ENCODE measurements at places on chromosomes 11 and 22.

DNA sequence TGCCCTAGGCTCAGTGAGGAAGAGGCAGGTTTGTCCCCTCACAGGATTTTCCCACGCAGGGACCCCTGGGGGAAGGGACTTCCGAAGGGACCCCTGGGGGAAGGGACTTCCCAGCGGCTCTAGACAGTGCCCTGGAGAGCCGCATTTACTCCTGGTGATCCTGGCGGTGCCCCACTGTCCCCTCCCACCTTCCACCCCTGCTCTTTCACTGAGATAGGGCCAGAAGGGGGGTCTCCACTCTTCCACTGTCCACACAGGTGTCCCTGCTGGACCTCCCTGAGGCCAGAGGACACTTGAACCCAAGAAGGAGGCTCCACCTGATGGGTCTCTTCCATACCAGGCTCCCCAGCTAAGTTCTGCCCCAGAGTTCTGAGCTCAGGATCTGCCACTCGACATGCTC is 1333.9 kb downstream of the BRD1 start:
- DNase-seq = no peak

DNA sequence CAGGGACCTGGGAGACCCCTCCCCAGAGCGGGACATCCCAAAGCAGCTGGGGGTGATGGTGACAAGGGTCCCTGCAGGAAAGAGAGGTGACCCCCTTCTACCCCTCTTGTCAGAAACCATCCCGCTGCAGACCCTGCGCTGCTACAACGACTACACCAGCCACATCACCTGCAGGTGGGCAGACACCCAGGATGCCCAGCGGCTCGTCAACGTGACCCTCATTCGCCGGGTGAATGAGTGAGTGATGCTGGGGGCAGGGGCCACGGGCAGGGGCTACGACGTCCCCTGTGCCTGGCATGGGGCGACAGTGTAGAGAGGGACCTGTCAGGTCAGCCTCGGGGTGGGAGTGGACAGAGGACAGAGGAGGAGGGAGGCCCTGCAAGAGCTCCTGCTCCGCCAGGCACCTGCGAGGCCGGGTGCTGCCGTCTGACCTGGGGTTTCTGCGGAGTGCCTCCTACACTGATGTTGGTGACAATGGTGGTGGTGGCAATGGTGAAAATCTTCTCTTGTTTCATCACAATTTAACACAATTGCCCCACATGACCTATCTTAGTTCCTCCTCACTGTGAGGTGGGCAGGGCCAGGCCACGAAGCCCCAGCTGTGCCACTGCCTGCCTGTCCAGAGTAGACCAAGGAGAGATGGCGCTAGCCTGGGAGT is 9.8 kb downstream of the CSF2RB start:
- no peak for DNase-seq

DNA sequence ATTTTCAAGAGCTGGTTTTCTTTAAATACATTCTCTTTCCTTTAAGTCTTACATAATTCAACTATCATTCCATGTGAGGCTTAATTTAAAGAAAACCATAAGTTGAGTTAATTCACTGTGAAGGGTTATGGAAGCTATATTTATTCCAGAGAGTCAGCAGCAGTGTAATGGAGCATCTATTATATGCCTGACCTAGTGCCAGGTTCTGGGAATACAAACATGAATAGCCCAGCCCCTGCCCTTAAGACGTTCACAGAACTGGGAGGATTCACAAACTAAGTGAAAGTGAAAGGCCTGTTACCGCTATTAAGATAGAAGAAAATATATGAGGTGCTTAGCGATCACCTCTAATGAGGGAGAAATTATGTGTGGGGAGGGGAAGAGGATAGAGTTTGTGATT is 408.9 kb upstream of the CCDC90B start:
- DNase-seq = no peak

DNA sequence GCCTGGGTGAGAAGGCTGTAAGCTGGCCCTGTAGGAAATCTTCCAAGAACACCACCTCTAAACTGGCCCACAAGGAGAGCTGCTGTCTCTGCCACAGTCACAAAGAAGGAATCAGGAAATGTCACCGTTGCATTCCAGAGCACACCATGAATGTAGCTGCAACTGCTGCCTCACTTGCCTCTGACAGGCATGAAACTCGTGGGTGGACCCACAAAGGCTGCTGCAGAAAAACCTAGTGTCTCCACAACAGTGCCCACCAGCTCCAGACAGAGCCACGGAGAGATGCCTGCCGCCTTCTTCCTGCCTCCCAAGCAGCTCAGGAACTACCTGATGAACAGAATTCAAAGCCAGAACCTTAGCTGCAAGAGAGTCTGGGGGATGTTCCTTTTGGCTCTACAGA is 10.5 kb downstream of the DNAJB13 start:
- no peak for DNase-seq

- DNase-seq = no peak
Observed at GRCh38 chr11:109590782-109591181, 168.8 kb downstream of the C11orf87 start.

DNA sequence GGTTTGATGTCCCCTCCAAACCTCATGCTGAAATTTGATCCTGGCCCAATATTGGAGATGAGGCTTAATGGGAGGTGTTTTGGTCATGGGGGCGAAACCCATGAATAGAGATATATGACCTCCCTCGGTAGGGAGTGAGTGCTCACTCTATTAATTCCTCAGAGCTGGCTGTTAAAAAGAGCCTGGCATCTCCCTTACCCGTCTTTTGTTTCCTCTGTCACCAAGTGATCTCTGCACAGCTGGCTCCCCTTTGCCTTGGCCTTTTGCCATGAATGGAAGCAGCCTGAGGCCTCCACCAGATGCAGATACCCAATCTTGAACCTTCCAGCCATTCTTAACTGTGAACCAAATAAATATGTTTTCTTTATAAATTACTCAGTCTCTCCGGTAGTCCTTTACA is 4.5 kb upstream of the CCDC81 start:
- DNase-seq = no peak

DNA sequence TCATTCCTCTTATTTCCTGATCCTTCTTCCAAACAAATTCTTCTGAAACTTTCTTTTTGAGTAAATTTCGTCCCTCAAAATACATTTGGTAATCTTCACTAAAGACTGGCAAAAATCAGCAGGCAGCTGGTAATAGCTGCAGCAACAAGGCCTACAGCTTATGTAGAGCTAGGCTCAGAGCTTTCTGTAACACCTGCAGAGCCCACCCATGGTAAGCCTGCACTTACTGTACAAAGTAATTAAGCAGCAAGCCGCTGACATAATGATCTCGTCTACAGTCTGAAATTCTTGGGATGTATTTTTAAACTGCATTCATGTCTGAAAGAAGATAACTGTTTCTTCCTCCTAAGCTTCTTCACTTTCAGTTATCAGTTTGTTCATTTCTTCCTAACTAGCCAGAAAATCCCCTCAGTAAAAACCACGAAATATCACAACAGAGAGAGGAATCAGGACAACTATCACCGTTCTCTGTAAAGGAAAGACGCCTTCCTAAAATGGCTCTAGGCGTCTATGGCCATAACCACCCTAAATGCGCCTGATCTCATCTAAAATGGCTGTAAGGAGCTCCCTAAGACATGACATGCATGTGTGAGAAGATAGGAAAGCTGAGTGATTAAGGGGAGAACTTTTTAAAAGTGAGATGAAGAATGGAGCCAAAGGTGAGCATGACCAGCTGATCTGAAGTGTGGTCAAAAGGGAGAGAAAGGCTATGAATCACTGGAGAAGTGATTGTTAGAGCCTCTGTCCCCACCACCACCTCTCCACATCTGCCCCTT is 56.2 kb downstream of the DENND5A start:
- no peak for DNase-seq

DNA sequence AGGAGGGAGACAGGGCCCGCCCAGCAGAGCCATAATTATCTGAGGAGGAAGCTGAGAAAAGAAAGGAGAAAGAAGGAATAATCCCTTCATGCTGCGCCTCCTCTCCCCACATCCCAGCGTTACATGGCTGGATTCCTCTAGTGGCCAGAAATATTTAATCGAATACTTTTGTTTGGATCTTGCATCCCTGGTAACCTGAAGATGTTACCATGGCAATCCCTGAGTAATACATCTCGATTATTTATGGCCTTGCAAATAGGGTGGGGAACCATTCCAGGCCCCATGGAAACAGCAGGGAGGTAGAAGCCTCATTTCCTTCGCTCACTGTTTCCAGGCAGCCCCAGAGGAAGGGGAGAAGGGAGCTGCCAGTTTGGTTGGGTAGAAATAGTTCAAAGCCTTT is 357.7 kb downstream of the BUD13 start:
- DNase-seq = peak; percentile 81

- no peak for DNase-seq
Observed at GRCh38 chr22:48340727-48341709, 1486.7 kb downstream of the BRD1 start.

DNA sequence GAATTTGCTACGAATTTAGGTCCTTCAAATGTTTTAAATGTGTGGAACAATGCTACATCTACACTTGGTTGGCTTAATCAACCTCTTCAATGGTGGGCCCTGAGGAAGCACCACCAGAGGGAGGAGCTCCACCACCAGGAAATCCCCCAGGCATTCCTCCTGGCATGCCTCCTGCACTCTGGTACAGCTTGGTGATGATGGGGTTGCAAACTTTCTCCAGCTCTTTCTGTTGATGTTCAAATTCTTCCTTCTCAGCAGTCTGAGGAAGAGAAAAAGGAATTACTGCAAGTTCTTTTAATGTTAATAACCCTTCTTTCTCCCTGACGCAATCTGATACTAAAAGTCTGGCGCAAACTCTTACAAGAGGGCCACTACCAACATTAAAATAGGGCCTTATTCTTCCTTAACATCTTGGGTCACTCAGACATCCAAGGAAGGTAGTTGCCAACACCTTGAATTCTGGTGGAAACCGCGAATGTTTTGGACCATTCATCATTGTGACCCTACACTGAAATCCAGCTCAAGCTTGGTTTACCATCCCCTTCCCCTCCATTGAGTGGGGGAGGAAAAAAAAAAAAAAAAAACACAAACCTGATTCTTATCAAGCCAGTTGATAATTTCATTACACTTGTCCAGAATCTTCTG is 4.2 kb downstream of the HSPA8 start:
- DNase-seq = no peak

DNA sequence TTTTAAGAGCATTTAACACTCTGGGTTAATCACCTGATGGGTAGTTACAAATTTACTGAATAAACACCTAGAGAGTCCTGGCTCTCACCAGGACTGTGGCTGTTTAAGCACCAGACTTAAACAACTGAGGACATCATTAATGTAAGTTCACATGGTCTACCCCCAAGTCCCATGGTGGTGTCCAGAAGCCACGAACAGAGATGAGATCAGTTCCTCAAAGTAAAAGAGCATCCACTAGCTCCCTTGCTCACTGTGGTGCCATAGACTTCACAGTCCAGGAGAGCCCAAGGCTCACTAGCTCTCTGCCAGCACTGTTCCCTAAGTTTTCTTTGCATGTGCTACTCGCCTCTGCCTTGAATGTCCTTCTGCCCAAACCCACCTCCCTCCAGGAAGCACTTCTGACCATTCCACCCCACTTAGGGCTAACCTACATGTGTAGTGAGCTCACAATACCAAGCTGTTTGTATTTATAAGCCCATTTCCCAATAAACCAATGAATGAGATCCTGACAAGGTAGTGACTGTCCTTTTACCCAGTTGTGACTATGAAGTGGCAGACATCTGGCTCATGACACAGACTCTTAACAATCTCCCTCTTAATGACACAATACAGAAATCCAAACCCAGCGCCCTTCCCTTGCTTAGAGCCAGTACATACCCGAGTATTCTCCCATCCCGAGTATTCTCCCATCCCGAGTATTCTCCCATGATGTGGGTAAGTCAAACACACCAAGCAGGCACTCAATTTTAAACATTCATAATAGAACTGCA is 15.7 kb downstream of the NAP1L4 start:
- no peak for DNase-seq

- no peak for DNase-seq
Observed at GRCh38 chr22:42562684-42563083, 8.9 kb downstream of the SERHL2 start.

DNA sequence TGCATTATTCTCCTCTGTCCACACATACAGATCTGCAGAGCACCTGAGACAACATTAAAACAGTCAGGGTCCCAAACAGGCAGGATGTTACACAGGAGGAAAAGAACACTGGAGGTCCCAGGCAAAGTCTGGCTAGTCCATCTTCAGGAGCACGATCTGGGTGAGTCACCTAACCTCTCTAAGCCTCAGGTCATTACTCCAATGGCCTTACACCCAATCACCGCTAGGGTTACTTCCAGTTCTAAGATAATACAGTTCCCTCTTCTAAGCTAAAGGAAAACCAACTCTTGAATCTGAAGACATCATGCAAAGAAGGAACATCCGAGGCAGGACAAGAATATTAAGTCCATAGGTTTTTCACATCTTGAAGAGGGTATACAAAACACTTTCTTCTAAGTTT is 24.5 kb downstream of the ASCC2 start:
- DNase-seq = no peak

- no peak for DNase-seq
Observed at GRCh38 chr11:57668434-57668782, 494 bp downstream of the ZDHHC5 start.

DNA sequence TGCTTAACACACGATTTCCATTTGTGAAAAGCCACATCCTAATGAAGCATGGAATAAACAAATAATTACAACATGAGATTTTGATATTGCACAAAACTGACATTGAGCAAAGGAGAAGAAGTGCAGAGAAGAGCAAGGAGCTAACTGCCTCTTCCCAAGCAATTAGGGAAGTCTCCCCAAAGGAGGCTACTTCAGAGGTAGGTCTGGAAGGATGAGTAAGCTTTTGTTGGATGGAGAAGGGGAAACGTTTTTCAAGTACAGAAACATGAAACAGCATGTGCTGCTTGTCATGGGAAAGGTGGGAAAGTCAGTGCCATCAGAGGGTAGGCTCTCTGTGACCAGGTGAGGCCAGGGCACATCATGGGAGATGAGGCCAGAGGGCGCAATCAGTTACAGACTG is 132.2 kb upstream of the SESN3 start:
- DNase-seq = no peak

GRCh38 chr11:63764679-63765647 is 3.6 kb downstream of the ZFTA start:
- DNase-seq = no peak

DNA sequence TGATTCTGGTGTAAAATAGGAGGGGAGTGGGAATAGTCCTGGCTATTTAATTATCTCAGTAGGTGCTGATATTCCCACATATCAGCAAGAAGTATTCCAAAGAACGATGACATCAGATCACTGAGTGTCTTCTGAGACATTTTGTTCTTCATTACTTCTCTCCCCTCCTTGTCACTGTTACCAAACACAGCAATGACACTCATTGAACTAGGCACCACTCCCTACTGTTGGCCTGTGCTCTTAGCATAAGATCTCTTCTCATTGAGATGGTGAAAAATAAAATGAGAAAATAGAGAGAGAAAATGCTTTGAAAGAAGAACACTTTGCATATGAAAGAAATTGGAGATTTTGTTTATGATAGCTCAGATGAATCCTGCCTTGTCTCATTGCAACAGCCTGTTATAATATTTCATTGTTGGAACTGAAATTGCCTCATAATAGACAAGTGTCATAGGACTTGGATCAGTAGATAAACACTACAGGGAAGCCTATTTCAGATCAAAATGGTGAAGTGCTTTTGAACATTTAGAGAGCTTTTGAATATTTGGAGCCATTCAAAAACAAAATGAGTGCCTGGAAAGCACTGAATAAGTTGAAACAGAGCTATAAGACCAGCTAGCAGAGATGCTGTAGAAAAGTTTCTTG is 11.3 kb upstream of the ETS1 start:
- DNase-seq = no peak
